Hindlimb muscle (tissue), 1 donor: ENCODE measurements at places on chromosomes 4 and X.

GRCh38 chr4:187171706-187172339, 448.2 kb upstream of the FAT1 start:
- DNase-seq: no peak

- no peak for DNase-seq
Measured at GRCh38 chr4:122152711-122153226, 638 bp downstream of the BLTP1 start.

DNA sequence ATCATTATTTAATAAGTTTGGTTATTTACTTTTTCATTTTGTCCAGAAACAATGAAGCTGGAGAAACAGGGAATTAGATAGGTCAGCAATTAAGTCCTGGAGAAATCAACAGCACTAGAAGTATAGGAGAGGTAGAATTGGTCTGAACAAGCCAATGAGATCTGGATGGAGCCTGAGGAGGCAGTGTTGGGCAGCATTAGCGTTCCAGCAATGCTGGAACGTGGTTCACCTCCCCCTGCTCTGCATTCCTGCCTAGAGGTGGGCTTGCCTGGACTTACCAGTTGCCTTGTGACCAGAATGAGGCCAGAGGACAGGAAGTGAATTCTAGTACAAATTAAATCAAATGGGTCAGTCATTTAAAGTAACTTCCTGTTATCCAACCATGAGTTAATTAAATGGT, 4.6 kb downstream of the RASSF6 start:
- no peak for DNase-seq

- DNase-seq: no peak
Measured at GRCh38 chrX:134865682-134866255, 125.0 kb upstream of the SMIM10 start.

DNA sequence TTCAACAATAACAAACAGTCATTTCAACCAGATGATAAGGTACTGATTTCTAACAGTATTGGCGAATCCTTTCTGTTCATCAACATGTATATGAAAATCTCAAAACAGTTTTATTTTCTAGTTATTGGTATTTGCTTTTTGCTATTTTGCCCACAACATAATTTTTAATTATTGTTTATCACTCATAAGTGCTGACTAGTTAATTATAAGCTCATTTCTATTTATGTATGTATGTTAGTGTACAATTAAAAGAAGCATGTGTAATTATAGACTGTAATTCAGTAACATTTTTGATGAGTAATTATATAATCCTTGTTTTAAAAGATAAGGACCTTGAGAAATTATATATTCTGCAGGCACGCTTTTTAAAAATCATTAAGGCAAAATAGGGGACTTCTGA, 67.2 kb upstream of the NPNT start:
- DNase-seq: no peak

- no peak for DNase-seq
Measured at GRCh38 chr4:176276710-176277109, 7.7 kb upstream of the ASB5 start.

- peak; percentile 43 for DNase-seq
Measured at GRCh38 chrX:51332188-51332942, at the start of gene NUDT10. Gene NUDT10 (plus strand): TSS chrX:51332822. CDS start chrX:51332966, 144 bp downstream.

DNA sequence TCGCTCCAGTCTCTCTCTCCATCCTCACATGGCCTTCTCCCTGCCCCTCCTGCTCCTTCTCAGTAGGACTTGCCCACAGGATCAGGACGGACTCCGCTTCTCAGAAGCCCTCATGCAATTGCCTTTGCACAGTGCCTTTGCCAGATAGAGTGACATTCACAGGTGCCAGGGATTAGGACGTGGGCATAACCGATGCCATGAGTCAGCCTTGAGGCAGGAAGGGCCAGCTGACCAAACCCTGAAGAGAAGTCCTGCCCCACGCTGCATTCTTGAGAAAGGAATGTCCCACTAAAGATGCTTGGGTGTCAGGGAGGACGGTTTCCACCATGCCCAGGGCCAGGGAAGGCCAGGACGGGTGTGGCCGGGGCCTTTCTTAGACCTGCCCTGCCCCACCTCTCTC, 6.6 kb upstream of the GRPEL1 start:
- no peak for DNase-seq

DNA sequence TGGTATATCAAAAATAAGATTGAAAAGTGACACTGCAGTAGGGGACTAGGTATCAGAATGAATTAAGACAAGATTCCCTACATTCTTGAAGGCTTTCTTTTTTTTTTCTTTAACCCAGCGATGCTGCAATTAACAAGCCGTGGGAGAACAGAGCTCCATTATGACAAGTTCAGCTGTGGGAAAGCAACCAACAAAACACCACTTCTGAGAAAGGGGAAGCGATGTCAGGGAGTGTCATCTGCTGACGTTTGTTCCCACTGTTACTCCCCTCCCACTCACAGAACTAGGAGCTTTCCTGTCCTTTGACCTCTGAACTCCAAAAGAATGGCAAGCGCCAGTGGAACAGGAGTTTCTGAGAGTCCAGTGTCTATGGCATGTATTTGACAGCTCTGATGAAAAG, 90.2 kb upstream of the SLITRK2 start:
- DNase-seq: no peak

DNA sequence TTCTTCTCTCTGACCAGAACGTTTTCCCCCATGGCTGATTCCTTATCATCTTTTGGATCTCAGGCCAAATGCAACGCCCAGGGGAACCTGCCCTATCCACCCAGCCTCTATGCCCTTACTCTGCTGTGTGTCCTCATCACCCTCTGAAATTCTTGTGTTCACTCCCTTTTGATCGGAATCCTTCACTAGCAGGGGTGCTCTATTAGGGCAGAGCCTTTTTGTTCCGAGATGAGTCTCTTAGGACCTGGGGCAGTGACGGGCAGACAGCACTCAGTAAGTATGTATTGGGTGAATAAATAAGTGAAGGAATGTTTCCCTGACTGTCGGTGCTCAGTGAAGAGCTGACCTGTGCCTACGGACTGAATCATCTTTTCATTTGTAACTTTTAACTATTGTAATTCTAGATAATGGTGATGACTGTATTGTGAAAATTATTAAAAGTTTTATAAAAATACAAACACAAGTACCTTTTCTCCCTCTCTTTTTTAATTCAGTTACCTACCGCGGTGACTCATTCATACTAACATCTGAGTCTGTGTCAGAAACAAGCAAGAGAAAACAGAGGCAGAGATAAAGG, 4.8 kb upstream of the TENM3 start:
- no peak for DNase-seq
